Epithelial cell of proximal tubule (primary cell): ENCODE measurements at places on chromosomes 2 and 18. TPM values are rescaled to one million over a fixed set of nuclear protein-coding genes. Genes with fewer than 3 reads are reported as not detected.

KCNS3 gene
- total RNA-seq: 16.2 and 26.9 TPM in 2 replicates

CAPN13 gene
- total RNA-seq: 0.07 and 0.63 TPM in 2 replicates

REG1B gene
- total RNA-seq: not detected in 2 replicates

CWC22 gene
- 10.5 and 16.5 TPM in 2 replicates for total RNA-seq

OTOS gene
- not detected in 2 replicates for total RNA-seq

DSC1 gene
- not detected in 2 replicates for total RNA-seq

KRTCAP3 gene
- total RNA-seq: 10.0 and 20.5 TPM in 2 replicates

- DNase-seq: no peak
Observed at GRCh38 chr2:12990523-12990922, 273.8 kb downstream of the TRIB2 start.

DNA sequence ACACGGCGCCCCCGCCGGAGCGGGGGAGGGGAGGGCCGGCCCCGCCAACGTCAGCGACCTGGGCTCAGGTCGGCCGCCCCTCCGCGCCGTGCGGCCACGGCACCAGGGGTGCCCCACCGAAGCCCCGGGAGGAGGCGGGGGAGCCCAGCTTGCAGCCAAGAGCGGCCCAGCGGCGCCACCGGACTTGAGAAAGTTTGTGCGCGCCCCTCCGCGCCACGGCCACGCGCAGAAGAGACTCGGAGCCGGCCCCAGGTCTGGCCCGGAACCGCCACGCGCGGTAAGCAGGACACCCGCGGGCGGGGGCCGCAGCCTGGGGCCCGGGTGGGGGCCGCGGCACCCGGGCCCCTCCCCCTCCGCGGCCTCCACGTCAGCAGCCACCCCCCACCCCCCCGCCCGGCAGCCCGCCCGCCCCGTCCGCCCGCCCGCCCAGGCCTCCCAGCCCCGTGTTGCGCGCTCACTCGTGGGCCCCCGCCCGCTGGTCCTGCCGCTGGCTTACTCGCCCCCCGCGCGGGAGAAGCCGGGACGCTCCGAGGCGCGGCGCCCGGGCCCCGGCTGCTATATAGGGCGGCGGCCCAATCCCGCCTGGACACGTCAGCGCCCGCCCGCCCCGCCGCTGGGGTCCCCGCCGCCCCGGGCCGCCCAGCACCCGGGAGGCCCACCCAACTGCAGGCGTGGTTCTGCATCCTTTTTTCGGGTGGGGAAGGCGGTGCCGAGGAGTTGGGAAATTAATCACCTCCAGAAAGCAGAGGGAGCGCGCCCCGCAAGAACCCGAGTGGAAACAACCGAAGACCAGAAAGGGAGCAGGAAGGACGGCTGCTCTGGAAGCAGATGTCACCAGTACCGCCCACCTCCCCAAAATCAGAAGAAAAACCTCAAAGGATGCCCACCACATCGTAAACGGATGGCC is 42.9 kb downstream of the HDLBP start:
- DNase-seq: no peak

GRCh38 chr2:106866641-106867040 is 19.3 kb downstream of the ST6GAL2 start:
- DNase-seq: no peak

GRCh38 chr18:406677-407076 is 93.8 kb downstream of the COLEC12 start:
- no peak for DNase-seq

GRCh38 chr2:118709786-118710185 is 137.7 kb downstream of the EN1 start:
- no peak for DNase-seq

- DNase-seq: peak; percentile 61
Observed at GRCh38 chr2:9099341-9099751, 95.9 kb upstream of the MBOAT2 start.

DNA sequence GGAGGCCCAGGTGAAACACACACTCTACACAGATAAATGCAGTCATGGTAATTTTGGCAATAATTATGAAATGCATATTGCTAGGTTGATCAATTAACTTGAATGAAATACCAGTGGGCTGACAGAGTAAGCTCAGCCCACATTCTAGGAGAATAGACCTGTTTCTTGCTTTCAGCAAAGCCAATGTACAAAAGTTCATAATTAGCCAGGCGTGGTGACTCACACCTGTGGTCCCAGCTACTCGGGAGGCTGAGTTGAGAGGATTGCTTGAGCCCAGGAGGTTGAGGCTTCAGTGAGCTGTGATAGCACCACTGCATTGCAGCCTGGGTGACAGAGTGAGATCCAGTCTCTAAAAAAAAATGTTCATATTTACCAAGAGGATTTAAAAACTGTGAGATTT is 15.7 kb upstream of the MBP start:
- DNase-seq: no peak

DNA sequence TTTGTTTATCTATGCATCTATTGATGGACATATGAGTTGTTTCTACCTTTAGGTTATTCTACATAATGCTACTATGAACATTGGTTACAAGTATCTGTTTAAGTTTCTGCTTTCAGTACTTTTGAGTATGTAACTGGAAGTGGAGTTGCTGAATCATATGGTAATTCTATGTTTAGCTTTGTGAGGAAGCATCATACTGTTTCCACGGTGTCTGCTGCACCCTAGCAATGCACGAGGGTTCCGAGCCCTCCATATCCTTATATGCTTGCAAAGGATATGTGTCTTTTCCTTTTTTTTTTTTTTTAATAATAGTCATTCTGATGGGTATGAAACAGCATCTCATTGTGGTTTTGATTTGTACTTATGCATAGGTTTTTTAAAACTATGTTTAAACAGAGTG is 83.7 kb downstream of the FMNL2 start:
- DNase-seq: no peak

- DNase-seq: no peak
Observed at GRCh38 chr2:45394842-45395241, 216.2 kb downstream of the SRBD1 start.

- DNase-seq: no peak
Observed at GRCh38 chr2:101302016-101302415, 6.5 kb downstream of the RNF149 start.

- DNase-seq: no peak
Observed at GRCh38 chr2:173271825-173272224, 82.8 kb upstream of the CDCA7 start.

GRCh38 chr2:230924470-230925341 is at the start of gene GPR55:
Gene GPR55, minus strand, starts transcription at chr2:230925242. Its CDS starts 14,280 bp downstream, at chr2:230910962.
- DNase-seq: no peak

GRCh38 chr2:218017211-218018053 is 14.6 kb upstream of the TNS1 start:
- no peak for DNase-seq

DNA sequence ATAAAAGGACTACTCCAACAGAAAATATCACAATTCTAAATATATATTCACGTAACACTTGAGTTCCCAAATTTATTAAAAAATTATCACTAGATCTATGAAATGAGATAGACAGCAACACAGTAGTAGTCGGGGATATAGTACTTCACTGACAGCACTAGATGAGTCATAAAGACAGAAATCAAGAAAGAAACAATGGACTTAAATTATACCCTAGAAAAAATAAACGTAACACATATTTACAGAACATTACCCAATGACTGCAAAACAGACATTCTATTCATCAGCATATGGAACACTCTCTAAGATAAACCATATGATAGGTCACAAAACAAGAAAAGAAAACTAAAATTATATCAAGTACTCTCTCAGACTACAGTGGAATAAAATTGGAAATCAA is 429.4 kb downstream of the MBD2 start:
- no peak for DNase-seq
